ENCODE measurements at places on chromosomes 7 and 10. TPM values are rescaled to one million over a fixed set of nuclear protein-coding genes. Genes with fewer than 3 reads are reported as not detected.

Gene BTBD16
- not detected for total RNA-seq

Gene SH3PXD2A
- 9.8 TPM for total RNA-seq

- no peak for DNase-seq
Measured at GRCh38 chr7:150631084-150631826, 930 bp downstream of the GIMAP6 start.

- DNase-seq = no peak
Measured at GRCh38 chr7:29285861-29286260, 91.3 kb downstream of the CHN2 start.

- DNase-seq = no peak
Measured at GRCh38 chr7:131186816-131187215, 140.9 kb upstream of the MKLN1 start.

- DNase-seq = no peak
Measured at GRCh38 chr10:69845574-69846292, 44.0 kb downstream of the COL13A1 start.

DNA sequence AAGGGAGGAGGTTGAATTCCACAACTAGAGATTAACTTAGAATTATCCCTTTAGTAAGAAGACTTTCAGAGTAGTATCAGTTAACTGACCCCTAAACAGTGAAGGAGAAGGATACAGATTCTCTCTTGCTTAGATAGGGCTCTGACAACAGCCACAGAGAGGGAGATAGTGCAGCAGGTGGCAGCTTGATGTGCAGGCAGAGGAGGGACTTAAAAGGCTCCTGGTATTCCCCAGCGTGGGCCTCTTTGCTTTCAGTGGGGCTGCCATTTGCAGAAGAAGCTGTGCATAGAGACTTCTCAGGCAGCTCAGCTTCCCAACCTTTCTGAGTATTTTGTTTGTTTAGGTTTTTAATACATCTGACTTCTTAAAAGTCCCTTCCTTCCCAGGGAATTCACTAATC lies 16.0 kb downstream of the FZD1 start:
- DNase-seq = no peak

GRCh38 chr7:79287981-79288380 lies 165.5 kb downstream of the MAGI2 start:
- no peak for DNase-seq
